ENCODE measurements at places on chromosomes 7 and 10. TPM values are rescaled to one million over a fixed set of nuclear protein-coding genes. Genes with fewer than 3 reads are reported as not detected.
A peak's percentile ranks its signal among the peaks of the same experiment; 100 is the strongest.

- no peak for DNase-seq
Measured at GRCh38 chr7:156680281-156680680, 39.7 kb downstream of the RNF32 start.

GRCh38 chr10:96998329-96998888 is 166.3 kb downstream of the LCOR start:
- DNase-seq = peak; percentile 22

DNA sequence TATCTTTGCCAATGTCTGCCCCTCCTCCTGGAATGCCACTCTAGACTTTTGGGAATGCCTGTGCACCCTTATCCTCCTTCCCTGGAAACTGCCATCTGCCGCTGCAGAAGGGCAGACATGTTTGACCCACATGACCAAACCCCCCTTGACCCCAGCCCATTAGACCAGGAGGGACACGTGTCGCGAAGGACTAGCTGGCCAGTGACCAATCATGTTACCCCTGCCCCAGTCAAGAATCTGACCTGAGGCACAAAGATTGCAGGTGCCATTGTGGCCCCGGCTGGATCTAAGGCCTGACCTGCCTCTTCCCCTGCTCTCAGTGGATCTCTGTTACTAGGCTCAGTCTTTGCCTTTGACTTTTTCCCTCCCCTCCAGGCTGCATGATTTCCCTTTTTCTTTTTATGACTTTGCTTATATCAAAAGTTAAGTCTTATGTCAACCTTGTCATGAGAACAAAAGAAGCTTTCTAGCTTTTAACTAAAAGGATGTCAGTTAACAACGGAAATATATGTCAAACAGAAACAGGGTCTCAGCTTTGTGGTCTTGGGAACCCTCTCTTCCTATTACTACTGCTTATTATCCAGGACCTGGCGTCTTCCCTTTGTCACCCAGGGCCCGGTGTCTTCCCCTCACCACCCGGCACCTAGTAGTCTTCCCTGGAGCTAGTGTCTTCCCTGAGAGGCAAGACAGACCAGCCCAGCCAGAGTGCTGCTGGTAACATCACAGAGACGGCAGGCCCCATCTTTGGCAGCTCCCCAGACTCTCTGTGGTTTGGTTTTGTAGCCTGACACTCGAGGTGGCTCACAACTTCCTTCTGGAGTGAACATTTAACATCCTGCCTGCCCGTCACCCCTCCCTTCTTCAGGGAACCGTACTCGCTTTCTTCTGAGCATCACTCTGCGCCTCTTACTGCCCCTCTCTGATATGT is 24.4 kb upstream of the PPIF start:
- peak; percentile 61 for DNase-seq

GRCh38 chr7:43585562-43585961 is 2.7 kb downstream of the STK17A start:
- DNase-seq = peak; percentile 21

DNA sequence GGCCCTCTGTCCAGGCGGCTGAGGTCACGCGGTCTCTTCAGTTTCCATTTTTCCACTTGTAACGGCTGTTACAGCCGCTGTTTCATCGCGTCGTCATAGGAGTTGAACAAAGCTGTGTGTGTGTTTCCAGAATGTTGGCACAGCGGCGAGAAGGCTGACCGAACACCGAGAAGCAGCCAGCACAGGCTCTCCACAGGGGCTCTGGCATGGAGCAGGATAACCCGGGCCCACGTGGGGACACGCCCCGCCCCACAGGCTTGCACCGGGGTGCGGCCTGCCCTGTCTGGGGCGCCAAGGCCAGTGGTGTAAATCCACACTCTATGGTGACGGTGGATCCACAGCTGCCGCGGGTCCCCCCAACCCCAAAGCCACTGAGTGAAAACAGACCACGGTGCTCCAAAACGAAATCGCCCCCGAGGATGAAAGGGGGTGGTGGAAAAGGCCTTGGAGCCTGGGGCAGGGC is 448.2 kb downstream of the DNAJB6 start:
- DNase-seq = peak; percentile 84

- DNase-seq = peak; percentile 76
Measured at GRCh38 chr7:32890010-32890792, 1.4 kb downstream of the KBTBD2 start.

DNA sequence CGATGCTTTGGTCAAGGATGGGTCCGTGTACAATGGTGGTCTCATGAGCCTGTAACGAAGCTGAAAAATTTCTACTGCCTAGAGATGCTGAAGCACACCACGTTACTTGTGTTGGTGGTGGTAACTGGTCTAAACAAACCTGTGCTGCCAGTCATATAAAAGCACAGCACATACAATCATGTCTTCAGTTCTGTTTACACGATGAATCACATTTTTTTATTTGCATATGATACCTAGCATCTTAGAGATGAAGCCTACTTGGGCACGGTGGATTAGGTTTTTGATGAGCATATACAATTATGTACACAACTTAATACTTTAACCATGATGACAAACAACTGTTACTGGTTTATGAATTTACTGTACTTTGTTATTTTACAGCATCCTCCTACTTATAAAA is 201.0 kb downstream of the ZMYND11 start:
- no peak for DNase-seq

- no peak for DNase-seq
Measured at GRCh38 chr7:99244939-99245338, 27.7 kb upstream of the MYH16 start.

DNA sequence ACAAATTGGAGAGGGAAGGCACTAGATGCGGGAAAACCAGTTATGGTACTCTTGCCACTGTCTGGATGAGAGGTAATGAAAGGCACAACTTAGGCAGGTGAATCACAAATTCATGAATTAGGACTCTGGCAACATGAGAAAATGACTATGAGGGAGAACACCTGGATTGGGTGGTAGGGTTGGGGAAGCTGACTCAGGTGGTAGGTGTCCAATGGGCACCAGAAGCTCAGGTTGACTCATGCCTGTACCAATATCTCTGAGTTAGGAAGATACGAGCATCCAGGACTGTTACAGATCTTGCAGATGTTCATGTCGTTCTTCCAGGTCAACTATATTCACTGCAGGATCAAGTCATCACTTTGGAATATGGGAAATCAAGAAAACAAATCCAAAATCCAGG is 56.7 kb downstream of the NPY start:
- no peak for DNase-seq

Gene CH25H
- 0.21 TPM for total RNA-seq
